ENCODE measurements at places on chromosomes 2 and 18.
A peak's percentile ranks its signal among the peaks of the same experiment; 100 is the strongest.

DNA sequence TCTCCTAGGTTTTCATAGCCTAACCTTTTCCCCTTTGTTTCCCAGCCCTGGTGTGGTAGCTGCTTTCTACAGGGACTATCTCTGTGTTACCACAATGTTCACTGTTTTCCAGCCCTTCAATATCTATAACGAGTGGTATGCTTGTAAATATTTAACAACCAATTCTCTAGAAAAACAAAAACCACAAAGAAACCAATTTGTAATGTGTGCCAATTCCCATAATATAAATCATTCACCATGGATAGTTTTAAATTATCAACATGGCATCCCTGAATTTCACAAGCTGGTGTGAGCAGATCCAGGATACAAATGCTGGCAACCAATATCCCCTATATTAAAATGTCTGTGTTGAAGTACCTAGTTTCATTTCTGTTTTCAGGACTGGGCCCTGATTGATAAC, 207.5 kb upstream of the FBXO11 start:
- no peak for DNase-seq

DNA sequence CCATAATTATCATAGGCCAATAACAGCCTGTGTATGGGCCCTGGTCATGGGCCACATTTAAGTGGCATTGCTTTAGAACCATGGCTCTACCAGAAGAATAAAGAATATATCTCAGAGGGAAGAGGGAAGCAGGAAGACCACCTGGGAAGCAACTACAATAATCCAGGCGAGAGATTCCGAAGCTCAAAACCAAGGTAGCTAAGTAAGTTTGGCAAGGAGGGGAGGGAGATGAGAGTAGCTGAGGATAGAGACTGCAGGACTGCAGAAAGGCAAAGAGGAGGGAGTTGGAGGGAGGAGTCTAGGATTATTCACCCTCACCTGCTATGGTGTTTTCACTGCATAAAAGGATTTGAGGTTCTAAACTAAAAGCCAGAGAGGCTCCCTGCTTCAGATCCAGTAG, 293.5 kb downstream of the SETBP1 start:
- DNase-seq = no peak

- DNase-seq = no peak
These were observed 130.5 kb downstream of the ZNF516 start for GRCh38 chr18:76364282-76365259.

DNA sequence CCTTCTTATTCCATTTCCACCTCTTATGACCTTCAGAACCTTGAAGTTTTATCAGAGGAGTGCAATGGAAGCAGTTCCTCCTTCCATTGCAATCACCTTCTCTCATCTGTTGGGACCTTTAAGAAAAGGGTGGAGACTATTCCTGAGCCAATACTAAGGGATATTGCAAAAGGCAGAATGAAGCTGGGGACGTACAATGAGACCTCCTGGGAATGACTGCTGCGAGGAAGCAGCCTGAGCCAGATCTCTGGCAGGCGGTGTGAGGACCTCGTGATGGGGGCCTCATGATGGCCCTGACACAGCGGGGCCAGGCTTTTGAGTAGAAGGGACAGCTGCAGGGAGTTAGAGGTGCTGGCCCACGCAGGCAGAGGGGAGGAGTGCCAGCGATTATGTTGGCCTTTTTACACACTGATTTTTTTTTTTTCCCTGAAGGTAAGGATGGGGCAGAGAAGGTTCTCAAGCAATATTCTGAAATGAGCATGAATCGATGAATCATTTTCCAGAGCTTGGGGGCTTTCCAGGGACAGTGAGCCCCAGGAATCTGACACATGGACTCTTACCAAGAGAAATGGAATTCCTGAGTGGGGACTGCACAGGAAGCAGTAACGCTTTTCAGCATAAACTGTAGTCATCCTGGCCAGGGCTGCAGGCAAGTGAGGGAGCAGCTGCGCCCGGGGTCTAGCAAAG, 40.0 kb upstream of the LAPTM4A start:
- DNase-seq = no peak

GRCh38 chr2:172672114-172672513, 63.5 kb upstream of the RAPGEF4 start:
- DNase-seq = no peak

- peak; percentile 71 for DNase-seq
These were observed 2.3 kb downstream of the NEUROD1 start for GRCh38 chr2:181677912-181678586.

GRCh38 chr2:62281663-62282062, 85.7 kb downstream of the B3GNT2 start:
- no peak for DNase-seq

DNA sequence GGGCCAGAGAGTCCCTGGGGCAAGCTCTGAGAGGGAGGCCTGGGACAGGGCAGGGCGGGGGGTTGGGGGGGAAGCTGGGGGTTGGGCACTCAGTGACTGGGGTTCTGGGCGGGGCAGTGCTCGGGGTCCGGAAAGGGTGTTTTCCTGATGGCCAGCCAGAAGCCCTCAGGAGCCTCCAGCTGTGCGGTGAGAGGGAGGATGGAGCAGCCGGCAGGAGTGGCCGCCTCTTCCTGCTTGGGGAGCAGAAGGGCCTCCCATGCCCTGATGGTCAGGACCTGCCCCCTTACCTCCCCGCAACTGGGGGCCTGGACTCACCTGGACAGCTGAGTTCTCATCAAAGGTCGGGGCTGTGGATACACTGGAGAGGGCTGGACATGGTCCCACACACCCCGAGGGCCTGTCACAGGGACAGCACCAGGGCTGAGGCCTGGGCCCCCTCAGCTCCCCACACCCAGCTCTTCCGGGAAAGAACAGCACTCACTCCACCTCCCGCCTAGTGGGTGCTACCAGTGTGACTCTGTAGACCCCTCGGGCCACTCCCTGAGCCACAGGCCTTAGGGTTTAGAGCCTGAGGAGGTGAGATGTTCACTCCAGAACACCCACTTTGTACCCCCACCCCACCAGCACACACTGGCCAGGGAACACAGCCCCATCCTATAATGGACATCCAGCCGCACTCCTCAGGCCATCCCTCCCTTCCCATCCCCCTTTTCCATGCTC, 6.7 kb downstream of the SFTPB start:
- DNase-seq = no peak

- no peak for DNase-seq
These were observed 126.1 kb downstream of the OLA1 start for GRCh38 chr2:174122185-174122584.

Measured in RWPE2 (cell line).